Renal cortical epithelial cell (primary cell): ENCODE measurements at places on chromosomes 11 and 22. TPM values are rescaled to one million over a fixed set of nuclear protein-coding genes. Genes with fewer than 3 reads are reported as not detected.

The ELFN2 gene
- 6.3 and 18.8 TPM in 2 replicates for total RNA-seq

GRCh38 chr11:74948546-74948897, 369 bp downstream of the XRRA1 start:
- DNase-seq, result peak; percentile 23

DNA sequence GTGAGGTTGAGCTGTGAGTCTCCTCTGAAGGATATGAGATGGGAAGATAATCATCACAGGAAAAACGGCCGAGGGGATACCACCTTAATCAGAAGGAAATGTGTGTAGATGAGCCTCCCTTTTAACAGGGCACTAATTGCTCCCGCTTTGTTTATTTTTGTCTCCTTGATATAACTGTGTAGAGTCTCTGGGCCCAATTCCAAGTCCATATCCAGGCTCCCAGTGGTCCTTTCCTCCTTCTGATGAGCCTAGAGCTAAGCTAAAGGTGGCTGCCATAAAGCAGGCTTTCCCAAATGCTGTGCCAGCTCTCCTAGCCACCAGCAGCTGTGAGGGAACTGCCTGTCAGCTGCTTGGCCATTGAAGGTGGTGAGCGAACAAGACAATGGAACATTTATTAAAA, 17.1 kb upstream of the CCDC90B start:
- no peak for DNase-seq

- no peak for DNase-seq
Measured at GRCh38 chr11:68680541-68681231, 3.7 kb upstream of the GAL start.

DNA sequence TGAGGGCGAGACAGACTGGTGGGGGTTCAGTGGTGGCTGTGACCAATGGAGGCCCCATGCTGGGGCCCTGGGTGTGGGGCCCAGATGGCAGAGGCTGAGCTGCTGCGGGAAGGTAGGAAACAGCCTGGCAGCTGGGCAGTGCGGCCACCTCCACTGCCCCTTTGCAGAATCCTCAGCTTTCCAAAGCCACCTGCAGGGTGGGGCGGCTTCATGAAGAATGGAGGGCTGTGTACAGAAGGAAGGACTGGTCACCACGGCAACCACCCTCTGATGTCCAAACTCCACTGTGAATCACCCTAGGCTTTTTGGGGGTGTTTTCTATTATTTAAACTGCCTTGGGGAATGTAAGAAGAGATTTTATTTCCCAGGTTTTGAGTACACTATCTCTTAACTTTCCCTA, 166.3 kb upstream of the NAV2 start:
- DNase-seq, result no peak

- DNase-seq, result no peak
Measured at GRCh38 chr11:86735451-86736290, 63.3 kb upstream of the ME3 start.

- no peak for DNase-seq
Measured at GRCh38 chr11:126695293-126695692, 305.3 kb downstream of the KIRREL3 start.

The C22orf31 gene
- not detected in 2 replicates for total RNA-seq

- peak; percentile 50 for DNase-seq
Measured at GRCh38 chr11:103202048-103202651, 92.9 kb downstream of the DYNC2H1 start.

DNA sequence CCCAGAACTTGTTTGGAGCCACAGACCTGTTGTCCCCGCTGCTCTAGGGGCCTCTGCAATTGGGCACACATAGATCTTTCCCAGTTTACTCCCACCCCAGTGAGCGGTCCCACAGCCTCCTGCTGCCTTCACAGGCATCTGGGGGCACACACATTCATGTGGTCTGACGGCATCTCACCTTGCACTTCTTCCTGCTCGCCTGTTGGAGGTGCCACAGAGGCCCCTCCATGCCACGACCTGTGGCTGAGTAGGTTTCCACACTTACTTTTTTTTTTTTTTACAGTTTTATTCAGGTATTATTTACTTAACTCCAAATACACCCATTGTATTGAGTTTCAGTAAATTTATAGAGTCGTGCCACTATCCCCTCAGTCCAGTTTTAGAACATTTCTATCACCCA, 68.9 kb upstream of the SEPTIN5 start:
- DNase-seq, result no peak

- DNase-seq, result peak; percentile 77
Measured at GRCh38 chr11:88414385-88414861, 76.9 kb upstream of the CTSC start.

DNA sequence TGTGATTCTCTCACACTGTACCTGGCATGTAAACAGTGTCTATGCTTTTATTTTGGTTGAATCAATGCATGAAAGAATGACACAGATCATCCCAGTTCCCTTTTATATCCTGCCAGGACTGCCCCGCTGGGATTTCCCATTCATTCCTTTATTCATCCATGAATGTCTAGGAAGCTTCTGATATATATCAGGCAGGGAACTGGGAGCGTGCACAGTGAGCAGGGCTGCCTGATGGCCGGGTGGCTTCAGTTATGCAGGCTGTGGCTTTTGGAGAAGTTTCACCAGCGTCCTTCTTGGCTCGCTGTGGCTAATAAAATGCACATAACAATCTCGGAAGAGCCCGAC, 789.0 kb downstream of the TBC1D22A start:
- DNase-seq, result no peak

GRCh38 chr11:33258631-33259205, 1.5 kb downstream of the HIPK3 start:
- DNase-seq, result peak; percentile 59

GRCh38 chr22:17732251-17732854, 41.9 kb downstream of the BID start:
- peak; percentile 47 for DNase-seq

DNA sequence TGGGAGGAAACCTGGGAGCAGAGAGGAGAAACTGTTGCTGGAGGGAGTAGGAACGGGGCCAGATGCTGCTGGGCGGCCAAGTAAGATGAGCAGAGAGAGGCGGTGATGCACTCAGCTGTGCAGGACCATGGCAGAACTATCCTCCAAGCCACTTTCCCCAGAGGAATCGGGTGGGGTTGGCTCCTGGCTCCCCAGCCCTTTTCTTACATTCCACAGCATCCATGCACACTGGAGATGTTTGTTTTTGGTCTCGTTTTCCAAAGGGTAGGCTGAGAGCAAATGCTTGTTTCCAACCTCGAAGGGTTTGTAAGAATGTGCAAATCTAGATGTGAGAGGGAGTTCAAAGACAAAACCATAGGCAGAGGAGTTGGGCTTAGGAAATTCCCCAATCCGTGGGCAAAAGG, 73.2 kb downstream of the DBX1 start:
- DNase-seq, result peak; percentile 35

The PATE4 gene
- not detected in 2 replicates for total RNA-seq

- DNase-seq, result peak; percentile 38
Measured at GRCh38 chr11:117426297-117426685, 98.6 kb downstream of the CEP164 start.

The ACTN3 gene
- not detected in 2 replicates for total RNA-seq

- peak; percentile 33 for DNase-seq
Measured at GRCh38 chr22:37643225-37643847, 3.9 kb downstream of the SH3BP1 start.

- no peak for DNase-seq
Measured at GRCh38 chr11:22554221-22554620, 71.4 kb downstream of the FANCF start.

GRCh38 chr11:116309446-116309845, 463.3 kb downstream of the BUD13 start:
- peak; percentile 21 for DNase-seq

DNA sequence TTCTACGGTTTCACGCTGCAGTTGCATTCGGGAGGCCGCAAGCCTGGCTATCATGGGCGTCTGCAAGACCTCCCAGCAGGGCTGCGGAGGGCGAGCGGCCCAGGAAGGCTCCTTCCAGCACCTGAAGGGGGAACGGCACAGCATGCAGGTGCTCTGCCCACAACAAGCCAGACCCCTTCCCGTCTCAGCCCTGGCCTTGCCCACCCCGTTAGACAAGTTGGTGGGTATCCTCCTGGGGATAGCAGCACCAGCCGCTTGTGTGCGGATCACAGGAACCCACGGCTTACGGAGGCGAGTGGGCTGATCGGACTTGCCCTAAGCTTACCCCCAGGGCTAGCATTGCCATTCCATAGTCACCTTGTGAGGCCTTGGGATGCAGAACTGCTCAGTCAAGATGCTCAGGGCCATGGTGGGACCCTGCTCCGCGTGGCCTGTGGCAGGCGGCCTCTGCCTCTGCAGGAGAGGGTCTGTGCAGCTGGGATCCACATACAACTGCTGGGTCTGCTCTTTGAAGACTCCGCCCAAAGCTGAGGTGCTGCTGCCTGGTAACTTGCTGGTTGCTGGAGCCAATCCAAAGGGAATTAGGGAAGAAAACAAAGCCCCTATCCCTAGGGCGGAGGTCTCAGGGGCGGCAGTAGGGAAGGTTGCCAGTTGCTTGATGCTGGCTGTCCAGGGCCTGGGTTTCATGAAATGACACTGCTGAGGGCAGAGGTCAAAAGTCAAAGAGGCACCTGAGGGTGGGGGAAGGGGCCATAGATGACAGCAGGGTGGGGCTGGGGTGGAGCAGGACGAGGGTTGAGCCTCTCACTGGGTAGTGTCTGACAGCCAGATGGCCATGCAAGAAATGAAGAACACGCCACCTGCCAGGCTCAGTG, 1.4 kb upstream of the OSBPL5 start:
- DNase-seq, result no peak

- no peak for DNase-seq
Measured at GRCh38 chr22:29581799-29582198, 886 bp upstream of the NIPSNAP1 start.

- DNase-seq, result no peak
Measured at GRCh38 chr22:25370322-25370721, 150.9 kb downstream of the CRYBB2 start.

GRCh38 chr11:21494946-21495345, 697.9 kb upstream of the ANO5 start:
- no peak for DNase-seq

DNA sequence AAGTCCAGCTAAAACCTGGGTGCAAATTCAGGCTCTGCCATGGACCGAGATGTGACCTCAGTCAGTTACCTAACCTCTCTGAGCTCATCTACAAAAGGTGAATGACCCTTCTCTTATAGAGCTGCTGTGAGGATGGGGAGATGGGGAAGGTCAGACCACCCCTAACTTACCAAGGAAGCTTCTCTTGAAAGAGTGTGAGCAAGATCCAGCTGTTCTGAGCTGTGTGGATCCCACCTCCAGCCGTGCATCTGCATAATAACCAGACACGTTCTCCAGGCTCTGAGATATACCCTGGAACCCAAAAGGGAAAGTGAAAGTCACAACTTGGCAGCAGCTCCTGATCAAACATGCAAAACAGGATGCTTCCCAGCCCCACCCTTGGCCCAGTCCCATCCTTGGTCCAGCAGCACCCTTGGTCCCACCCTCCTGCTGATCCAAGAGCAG, at the start of gene APOL3:
APOL3 (minus strand) TSS at position 257 of the 444 bp plus-strand sequence. CDS start 11,700 bp downstream, outside the sequence.
- DNase-seq, result no peak

GRCh38 chr11:81331611-81332235, 1401.9 kb downstream of the FAM181B start:
- DNase-seq, result peak; percentile 40

The IGHMBP2 gene
- total RNA-seq, result 5.4 and 12.8 TPM in 2 replicates
